ENCODE measurements at places on chromosomes 16 and 17. TPM values are rescaled to one million over a fixed set of nuclear protein-coding genes. Genes with fewer than 3 reads are reported as not detected.

Gene CES1
- not detected for total RNA-seq

Gene HAP1
- total RNA-seq: 0.05 TPM

Gene TMEM101
- 32.8 TPM for total RNA-seq

DNA sequence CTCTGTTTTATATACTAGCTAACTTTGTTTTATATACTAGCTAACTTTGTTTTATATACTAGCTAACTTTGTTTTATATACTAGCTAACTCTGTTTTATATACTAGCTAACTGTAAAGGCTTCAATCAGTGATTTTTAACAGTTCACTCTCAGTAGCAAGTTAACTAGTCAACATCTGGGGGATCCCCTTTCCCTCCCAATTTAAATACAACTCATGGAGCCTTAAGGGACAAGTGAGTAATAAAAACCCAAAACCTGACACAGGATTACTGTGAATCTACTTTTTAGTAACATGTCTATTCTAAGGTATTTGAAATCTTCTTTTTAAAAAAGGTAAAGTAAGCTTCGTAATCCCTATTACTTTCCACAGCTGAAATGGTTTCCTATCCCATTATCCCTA, 32.2 kb downstream of the FAM222B start:
- DNase-seq: no peak

Gene PPL
- total RNA-seq: not detected

Gene KRTAP29-1
- total RNA-seq: not detected

- no peak for DNase-seq
Observed at GRCh38 chr16:49662569-49662968, 193.3 kb downstream of the ZNF423 start.

- no peak for DNase-seq
Observed at GRCh38 chr17:28470266-28470913, 3.1 kb upstream of the SLC13A2 start.

Gene CDYL2
- 63.3 TPM for total RNA-seq

Gene KCNG4
- not detected for total RNA-seq

DNA sequence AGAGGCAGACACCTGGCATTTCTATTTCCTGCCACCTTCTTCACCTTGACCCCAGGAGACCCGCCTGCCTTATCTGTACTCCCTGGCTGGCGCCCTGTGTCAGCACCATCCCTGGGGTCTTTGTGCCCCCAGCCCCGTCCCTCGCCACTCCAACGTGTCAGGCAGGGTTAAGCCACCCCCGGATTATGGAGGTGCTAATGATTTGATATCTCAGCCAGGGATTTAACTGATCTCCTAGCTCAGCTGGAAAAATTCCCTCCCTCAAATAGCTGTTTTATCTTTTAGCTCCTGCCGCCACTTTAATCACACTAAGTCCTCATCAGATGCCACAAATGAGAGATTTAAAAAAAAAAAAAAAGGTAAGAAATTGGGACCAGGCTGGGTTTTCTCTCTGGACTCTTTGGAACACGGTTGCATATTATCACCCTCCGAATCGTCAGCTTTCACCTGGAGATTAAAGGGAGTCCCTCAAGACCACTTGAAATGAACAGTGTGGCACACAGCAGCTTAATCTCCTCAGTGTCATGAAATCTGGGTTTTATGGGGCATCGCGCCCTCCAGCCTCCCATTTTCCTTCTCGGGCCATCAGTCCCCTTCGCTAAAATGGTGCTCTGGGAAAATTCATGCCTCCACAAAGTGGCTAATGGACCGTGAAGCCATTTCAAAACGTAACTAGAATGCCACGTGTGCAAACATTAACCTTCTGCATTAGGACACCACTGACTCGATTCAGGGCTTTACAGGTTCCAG, 26.2 kb upstream of the WFDC1 start:
- DNase-seq: no peak

Gene KRT36
- total RNA-seq: not detected

DNA sequence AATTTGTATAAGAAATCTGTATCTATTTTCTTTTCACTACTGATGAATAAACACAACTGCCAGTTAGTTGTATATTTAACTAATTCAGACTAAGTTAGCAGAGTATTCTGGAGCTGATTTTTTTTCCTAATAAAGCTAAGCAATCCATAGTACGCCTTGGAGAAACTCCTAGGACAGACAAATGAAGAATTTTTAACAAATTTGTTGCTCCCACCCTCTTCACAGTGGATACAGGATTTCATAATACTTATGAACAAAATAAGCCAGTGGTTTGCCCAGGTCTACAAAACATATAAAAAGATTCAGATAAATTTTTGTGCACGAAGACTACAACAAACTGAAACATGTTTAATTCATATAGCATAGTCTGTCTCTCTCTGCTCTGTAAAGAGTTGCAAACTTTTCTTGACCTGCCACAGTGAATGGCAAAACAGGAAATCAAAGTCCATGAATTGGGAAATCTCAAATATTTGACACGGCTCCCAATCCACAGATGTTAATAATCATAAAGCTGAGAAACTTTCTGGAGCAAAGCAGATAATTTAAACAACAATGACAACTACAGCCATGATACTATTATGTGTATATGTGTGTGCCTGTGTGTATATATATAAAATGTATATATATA, 594 bp upstream of the ABCA6 start:
- DNase-seq: no peak

GRCh38 chr16:47431960-47432359, 28.9 kb downstream of the ITFG1 start:
- DNase-seq: no peak

- no peak for DNase-seq
Observed at GRCh38 chr17:19345067-19345460, 17.5 kb downstream of the B9D1 start.

- no peak for DNase-seq
Observed at GRCh38 chr17:27323538-27324215, 29.8 kb downstream of the WSB1 start.

GRCh38 chr17:76528156-76528527, 9.4 kb downstream of the CYGB start:
- no peak for DNase-seq

DNA sequence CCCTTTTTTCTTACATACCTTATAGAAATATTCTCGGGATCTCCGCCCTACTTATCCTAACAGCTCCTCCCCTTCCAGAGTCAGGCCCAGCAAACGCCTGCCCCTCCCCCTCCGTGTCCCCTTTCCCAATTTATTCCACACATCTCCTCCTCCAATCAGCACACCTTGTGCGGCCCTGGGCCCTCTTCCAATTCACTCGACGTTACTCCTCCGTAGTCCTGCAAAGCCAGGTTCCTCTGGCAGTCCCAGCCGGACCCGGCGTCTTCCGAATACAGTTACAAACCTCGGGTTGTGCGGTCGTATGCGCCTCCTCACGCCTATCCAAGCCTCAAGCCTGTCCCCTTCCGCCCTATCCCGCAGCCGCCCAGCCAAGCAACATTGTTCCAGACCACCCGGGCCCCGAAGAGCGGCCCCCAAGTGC, 677 bp downstream of the CBX1 start:
- no peak for DNase-seq

Gene SLC52A1
- 0.14 TPM for total RNA-seq

DNA sequence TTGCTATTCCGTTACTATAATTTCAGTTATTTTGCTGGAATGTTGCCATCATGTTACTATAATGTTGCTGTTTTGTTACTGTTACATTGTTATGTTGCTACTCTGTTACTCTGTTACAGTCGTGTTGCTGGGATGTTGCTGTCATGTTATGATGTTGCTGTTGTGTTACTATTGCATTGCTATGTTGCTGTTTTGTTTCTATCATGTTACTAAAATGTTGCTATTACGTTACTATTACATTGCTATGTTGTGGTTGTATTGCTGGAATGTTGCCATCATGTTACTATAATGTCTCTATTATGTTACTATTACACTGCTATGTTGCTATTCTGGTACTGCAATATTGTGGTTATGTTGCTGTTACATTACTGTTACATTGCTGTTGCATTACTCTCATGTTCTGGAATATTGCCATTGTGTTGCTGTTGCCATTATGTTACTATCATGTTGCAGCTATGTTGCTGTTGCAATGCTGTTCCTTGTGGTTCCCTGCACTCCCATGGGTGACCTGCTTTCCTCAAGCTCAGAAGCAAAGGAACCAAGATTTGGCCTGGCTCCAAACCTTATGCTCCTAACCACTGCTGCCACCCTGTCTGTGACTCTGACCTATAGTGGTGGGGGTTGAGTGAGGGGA, 64.4 kb downstream of the ABCC6 start:
- no peak for DNase-seq

- DNase-seq: no peak
Observed at GRCh38 chr17:18042983-18043382, 3.8 kb downstream of the GID4 start.

Gene GPATCH8
- total RNA-seq: 43.6 TPM

GRCh38 chr17:48544349-48545021, 424 bp downstream of the HOXB2 start:
- DNase-seq: peak; percentile 85

DNA sequence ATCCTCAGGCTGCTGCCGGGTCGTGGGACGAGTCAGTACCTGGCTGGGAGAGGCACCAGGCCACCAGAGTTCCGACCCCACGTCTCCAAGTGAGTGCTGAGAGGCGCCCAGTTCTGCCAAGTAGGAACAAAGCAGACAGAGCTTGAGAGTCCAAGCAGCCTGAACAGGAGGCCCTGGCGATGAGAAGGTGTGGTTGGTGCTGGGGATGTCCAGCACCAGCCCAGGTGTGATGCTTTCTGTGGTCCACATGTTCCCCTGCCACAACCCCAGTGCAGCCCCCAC, 10.8 kb downstream of the TAX1BP3 start:
- no peak for DNase-seq

Gene SERPINF2
- 0.16 TPM for total RNA-seq

DNA sequence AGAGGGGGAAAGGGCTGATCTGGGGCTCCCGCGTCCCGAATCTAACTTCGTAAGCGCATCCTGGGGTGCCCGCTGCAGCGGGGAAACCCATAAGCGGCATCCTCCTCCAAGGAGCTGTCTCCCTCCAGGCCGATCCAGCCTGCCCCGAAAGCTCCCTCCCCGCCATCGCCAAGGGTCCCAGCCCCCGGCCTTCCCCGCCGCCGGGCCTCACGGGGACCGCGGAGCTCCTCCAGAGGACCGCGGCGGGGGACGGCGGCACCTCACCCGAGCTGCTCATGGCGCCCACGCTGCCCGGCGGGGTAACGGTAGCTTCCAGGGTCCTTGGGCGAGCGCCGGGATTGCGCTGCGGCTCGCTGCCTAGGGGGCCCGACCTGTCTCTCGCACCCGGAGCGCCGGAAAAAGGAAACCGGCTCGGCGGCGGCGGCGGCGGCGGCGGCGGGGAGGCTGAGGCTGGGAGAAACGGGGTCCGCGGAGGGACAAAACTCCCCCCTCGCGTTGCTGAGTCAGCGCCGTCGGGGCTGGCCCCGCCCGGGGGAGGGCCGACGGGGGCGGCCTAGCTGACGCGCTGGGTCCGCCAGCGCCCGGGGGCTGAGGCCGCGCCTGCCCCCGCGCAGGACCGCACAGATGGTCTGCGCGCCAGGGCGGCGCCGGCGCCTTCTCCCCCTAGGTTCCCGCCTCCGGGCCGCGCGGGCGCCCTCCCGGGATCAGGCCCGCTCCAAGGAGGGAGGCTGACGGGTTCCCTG, at the start of gene BLMH:
Gene BLMH, minus strand, starts transcription at position 402 of the 743 bp plus-strand sequence. Its CDS starts 125 bp downstream, at position 277.
- peak; percentile 96 for DNase-seq

Gene SGF29
- 33.6 TPM for total RNA-seq

Data from activated CD4-positive, alpha-beta T cell treated with anti-CD3 and anti-CD28 coated beads, Interleukin-2, amount 10 ng/mL, durations not matched to agents 24 days and 14 days (primary cell).